ENCODE measurements at places on chromosomes 7 and 10.

GRCh38 chr7:4281231-4281993, 400.7 kb upstream of the FOXK1 start:
- DNase-seq = no peak
- H3K27ac ChIP-seq = no peak overlapping the region
- H3K27me3 ChIP-seq = no peaks in the 10 kb centered on the region

DNA sequence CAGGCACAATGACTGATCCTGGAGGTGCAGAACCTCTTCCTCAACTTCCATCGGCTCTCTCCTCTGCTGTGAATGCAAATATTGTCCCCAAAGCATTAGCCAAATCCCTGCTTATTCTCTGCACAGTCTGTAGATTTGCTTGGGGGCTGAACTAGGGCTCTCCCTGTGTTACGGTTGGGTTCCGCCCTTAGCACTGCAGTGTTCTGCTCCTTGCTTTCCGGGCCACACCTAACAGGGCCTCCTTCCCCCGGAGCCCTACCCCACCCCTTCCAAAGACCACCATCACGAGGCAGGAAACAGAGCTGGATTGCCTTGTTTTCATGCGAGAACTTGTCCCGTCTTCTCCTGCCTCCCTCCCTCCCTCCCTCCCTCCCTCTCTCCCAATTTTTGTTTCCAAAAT, 36.6 kb downstream of the SLC25A28 start:
- no peaks in the 10 kb centered on the region for H3K4me1 ChIP-seq
- no peaks in the 10 kb centered on the region for H3K27me3 ChIP-seq
- no peak for DNase-seq
- H3K4me3 ChIP-seq = no peak overlapping the region
- no peaks in the 10 kb centered on the region for H3K36me3 ChIP-seq

DNA sequence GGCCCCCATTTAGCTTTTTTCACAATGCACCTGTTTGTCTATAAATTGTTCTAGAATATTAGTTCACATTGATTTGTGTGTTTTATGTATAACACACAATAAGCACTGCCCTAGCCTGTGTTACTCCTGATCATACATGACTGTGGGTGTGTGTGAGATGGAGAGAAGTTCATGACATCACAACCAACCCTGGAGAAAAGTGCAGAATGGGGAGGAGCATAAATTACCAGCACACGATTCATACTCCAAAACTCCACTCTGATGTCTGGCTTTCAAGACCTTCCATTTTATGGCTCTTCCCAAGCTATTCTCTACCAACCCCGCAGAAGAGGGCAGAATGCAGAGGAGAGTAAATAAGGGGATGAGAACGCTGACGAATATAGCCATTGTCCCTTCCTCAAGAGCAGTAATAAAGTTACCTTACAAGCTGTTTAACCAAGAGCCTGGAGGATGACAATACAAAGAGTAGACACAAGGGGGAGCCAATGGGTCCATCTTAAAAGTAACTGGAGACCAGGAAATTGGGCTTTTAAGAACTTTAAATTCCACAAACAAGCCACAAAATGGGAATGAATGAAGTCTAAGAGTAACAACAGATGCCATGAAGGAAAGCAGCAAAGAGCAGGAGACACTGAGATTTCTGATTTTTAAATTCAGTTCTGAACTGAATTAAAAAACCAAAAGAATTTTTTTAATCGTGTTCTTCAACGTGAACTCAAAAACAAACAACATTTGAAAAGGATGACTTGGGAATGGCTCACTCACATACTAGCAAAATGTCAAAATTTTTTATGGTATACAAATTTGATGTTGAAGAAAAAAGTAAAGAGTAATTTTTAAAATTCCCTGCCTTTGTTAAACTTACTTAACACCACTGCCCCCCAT, 159.6 kb downstream of the PARD3 start:
- no peak for DNase-seq
- H3K4me1 ChIP-seq = no peaks in the 10 kb centered on the region
- H3K27me3 ChIP-seq = no peaks in the 10 kb centered on the region
- H3K4me3 ChIP-seq = no peak overlapping the region

- no peak for DNase-seq
- H3K36me3 ChIP-seq = no peaks in the 10 kb centered on the region
- H3K27me3 ChIP-seq = no peaks in the 10 kb centered on the region
- no peak overlapping the region for H3K4me3 ChIP-seq
- no peak overlapping the region for H3K27ac ChIP-seq
Measured at GRCh38 chr7:144487901-144488300, 84.4 kb upstream of the NOBOX start.

- DNase-seq = no peak
- H3K27ac ChIP-seq = peak overlapping the region; percentile 88
- peaks cover 53% of the 10 kb centered on the region for H3K4me1 ChIP-seq
- peaks cover 10% of the 10 kb centered on the region for H3K36me3 ChIP-seq
Measured at GRCh38 chr10:124677749-124678556, 66.2 kb downstream of the FAM53B start.

GRCh38 chr7:26859720-26860119, 4.7 kb downstream of the SKAP2 start:
- no peaks in the 10 kb centered on the region for H3K36me3 ChIP-seq
- H3K4me3 ChIP-seq = no peak overlapping the region
- peaks cover 38% of the 10 kb centered on the region for H3K27me3 ChIP-seq

DNA sequence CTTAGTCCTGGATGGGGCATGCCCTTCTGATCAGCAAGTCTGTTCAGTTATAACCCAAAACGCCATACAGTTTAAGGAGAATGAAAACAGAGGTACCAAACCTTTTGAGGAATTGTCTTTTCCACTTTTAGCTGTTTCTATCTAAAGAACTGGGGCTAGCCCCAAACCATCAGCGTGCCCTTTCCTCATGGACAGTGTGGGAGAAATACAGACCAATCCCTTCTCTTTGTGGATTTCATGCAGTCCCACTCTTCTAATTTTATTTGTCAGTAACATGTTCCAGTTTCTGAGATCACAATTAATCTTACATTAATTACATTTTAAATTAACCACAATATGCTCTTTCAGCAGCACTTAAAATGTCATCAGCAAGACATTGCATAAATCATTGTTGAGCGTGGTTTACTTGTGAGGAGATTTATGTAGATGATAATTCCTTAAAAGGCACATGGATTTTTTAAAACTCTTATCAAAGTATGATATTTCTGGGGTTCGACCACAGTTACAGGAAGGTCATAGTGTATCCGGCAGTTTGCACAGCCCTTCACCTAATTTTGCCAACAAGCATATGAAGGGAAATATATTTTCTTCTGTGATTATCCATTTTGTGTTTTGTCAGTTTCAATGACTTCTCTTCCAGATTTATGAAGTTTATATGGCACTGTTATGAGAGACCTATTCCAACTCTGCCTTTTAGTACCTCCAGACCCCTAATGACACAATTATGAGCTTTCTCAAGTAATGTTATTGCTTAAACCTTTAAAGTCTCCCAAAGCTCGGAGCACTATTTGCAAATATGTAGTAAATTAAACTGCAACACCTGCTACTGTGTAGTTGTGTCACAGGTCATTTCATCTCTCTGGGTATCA, 868.4 kb upstream of the C7orf33 start:
- no peak for DNase-seq
- no peak overlapping the region for H3K27ac ChIP-seq
- no peak overlapping the region for H3K4me3 ChIP-seq
- no peaks in the 10 kb centered on the region for H3K36me3 ChIP-seq
- no peaks in the 10 kb centered on the region for H3K4me1 ChIP-seq

DNA sequence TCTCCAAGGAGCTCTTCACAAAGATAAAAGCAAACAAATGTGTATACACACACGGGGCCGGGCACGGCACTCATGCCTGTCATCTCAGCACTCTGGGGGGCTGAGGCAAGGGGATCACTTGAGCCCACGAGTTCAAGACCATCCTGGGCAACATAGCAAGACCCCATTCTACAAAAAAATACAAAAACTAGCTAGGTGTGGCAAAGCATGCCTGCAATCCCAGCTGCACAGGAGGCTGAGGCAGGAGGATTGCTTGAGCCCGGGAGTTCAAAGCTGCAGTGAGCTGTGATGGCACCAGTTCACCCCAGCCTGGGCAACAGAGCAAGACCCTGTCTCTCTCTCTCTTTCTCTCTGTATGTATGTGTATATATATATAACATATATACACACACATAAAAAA, 22.3 kb downstream of the TTYH3 start:
- no peak for DNase-seq
- H3K4me1 ChIP-seq = no peaks in the 10 kb centered on the region
- H3K4me3 ChIP-seq = no peak overlapping the region
- H3K27me3 ChIP-seq = no peaks in the 10 kb centered on the region

GRCh38 chr10:44388641-44389040, 3.7 kb upstream of the CXCL12 start:
- H3K36me3 ChIP-seq = no peaks in the 10 kb centered on the region
- H3K4me1 ChIP-seq = no peaks in the 10 kb centered on the region
- H3K27ac ChIP-seq = no peak overlapping the region
- no peak overlapping the region for H3K4me3 ChIP-seq
- no peaks in the 10 kb centered on the region for H3K27me3 ChIP-seq

GRCh38 chr7:73303546-73303945, 5.1 kb downstream of the NSUN5 start:
- no peak overlapping the region for H3K4me3 ChIP-seq
- H3K36me3 ChIP-seq = peaks cover 23% of the 10 kb centered on the region
- no peak overlapping the region for H3K27ac ChIP-seq
- H3K4me1 ChIP-seq = no peaks in the 10 kb centered on the region
- no peaks in the 10 kb centered on the region for H3K27me3 ChIP-seq

GRCh38 chr10:48939790-48940325, at the start of gene LRRC18:
Gene LRRC18, minus strand, starts transcription at chr10:48939840. Its CDS starts 25,685 bp downstream, at chr10:48914155.
- no peak for DNase-seq
- no peaks in the 10 kb centered on the region for H3K4me1 ChIP-seq
- H3K27ac ChIP-seq = no peak within 1 kb of the TSS
- H3K27me3 ChIP-seq = no peaks in the 10 kb centered on the region

GRCh38 chr10:63899673-63900300, 378.6 kb downstream of the REEP3 start:
- H3K27me3 ChIP-seq = no peaks in the 10 kb centered on the region
- no peak overlapping the region for H3K4me3 ChIP-seq
- DNase-seq = no peak
- H3K27ac ChIP-seq = no peak overlapping the region
- no peaks in the 10 kb centered on the region for H3K36me3 ChIP-seq
- H3K4me1 ChIP-seq = no peaks in the 10 kb centered on the region

- no peaks in the 10 kb centered on the region for H3K4me1 ChIP-seq
- no peak for DNase-seq
- no peaks in the 10 kb centered on the region for H3K36me3 ChIP-seq
- H3K27me3 ChIP-seq = no peaks in the 10 kb centered on the region
- H3K27ac ChIP-seq = no peak overlapping the region
- H3K4me3 ChIP-seq = no peak overlapping the region
Measured at GRCh38 chr7:3847336-3847735, 546.3 kb downstream of the SDK1 start.

DNA sequence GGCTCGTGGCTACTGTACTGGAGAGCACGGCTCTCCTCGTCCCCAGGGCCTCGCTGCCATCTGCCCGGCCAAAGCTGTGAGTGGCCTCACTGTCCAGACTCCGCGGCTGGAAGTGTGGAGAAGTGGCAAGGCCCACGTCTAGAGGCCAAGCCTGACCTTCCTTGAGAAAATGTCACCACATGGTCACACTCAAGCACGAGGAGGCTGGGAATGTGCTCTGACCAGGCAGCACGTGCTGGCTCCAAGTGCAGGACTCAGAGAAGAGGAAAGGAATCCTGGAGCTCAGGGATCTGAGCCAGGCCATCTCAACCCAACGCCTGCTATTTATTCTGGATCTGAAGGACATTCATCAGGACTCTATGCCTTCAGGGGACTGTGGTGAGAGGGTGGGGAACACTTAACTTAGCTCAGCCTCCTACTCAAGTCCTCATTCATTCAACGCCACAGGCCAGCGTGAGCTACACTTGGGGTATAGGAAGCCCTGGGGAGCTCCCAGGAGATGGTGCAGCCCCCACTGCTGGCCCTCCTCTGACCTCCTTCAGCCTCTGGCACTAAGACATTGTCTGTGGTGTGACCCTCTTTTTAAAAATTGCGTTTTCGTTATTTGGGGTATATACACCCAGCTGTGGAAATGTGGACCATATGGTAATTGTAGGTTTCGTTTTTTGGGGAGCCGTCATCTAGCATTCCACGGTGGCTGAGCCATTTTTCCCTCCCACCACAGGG, 29.0 kb downstream of the EN2 start:
- H3K27me3 ChIP-seq = no peaks in the 10 kb centered on the region
- no peak overlapping the region for H3K27ac ChIP-seq
- H3K4me3 ChIP-seq = no peak overlapping the region
- peaks cover 16% of the 10 kb centered on the region for H3K4me1 ChIP-seq
- no peak for DNase-seq

- peak overlapping the region; percentile 62 for H3K27ac ChIP-seq
- DNase-seq = no peak
- peaks cover 19% of the 10 kb centered on the region for H3K4me1 ChIP-seq
- no peaks in the 10 kb centered on the region for H3K36me3 ChIP-seq
Measured at GRCh38 chr7:80611353-80611752, 27.1 kb upstream of the CD36 start.
